ENCODE measurements at places on chromosomes 7 and 10. TPM values are rescaled to one million over a fixed set of nuclear protein-coding genes. Genes with fewer than 3 reads are reported as not detected.

- no peak for DNase-seq
Observed at GRCh38 chr7:36393826-36394225, 4.2 kb downstream of the ANLN start.

GRCh38 chr7:137354396-137354795 lies 10.9 kb upstream of the PTN start:
- DNase-seq: no peak

GRCh38 chr7:16411391-16411790 lies 9.9 kb downstream of the CRPPA start:
- DNase-seq: no peak

DNA sequence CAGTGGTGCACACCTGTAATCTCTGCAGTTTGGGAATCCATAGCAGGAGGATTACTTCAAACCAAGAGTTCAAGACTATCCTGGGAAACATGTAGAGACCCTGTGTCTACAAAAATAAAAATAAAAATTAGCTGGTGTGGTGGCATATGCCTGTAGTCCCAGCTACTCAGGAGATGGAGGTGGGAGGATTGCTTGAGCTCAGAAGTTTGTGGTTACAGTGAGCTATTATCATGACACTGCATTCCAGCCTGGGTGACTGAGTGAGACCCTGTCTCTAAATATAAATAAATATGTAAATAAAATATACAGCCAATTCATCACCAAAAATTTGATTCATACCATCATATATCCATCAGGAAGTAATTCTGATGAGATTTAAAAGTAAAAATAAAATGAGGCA lies 60.9 kb downstream of the ANKRD7 start:
- no peak for DNase-seq

DENND2A gene
- 64.7 TPM for total RNA-seq

CADPS2 gene
- total RNA-seq: 0.22 TPM
